ENCODE measurements at places on chromosomes 4 and X.

GRCh38 chr4:109588176-109588575 is 28.1 kb downstream of the MCUB start:
- peak; percentile 48 for DNase-seq

DNA sequence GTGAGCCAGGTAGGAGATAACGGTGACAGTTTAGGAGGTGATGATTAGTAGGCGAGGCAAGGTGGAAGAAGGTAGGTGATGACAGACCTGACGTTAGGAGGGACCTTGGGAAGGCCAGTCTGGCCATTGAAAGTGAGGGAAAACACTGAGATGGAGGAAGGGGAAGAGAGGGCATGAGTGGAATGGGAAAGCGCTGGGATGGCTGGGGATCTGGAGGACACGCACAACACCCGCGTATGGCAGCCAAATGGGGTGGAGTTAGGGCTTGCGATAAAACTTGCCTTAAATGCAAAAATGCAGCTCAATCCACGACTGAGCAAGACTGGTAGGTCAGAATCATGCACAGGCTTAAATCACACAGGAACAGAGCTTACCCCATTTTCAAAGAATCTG is 605 bp upstream of the CDKL2 start:
- no peak for DNase-seq

GRCh38 chr4:87717276-87718031 is 67.4 kb downstream of the DMP1 start:
- DNase-seq, result no peak

DNA sequence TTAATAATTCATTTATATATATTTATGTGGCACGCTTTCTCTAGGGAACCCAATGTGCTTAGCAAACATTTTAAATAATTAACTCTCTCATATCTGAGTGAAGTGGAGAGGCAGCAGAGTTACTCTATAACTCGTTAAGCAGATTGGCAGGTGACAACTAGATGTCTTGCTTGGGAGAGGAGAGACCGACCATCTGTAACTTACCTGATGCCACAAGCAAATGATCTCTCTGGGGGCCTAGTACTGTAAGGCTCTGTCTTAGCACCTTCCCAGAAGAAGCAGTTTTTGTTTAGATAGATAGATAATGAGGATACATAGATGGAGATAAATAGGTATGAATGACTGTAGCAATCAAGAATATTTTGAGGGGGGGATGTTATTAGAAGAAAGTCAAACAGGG is 11.9 kb upstream of the SEL1L3 start:
- DNase-seq, result no peak

DNA sequence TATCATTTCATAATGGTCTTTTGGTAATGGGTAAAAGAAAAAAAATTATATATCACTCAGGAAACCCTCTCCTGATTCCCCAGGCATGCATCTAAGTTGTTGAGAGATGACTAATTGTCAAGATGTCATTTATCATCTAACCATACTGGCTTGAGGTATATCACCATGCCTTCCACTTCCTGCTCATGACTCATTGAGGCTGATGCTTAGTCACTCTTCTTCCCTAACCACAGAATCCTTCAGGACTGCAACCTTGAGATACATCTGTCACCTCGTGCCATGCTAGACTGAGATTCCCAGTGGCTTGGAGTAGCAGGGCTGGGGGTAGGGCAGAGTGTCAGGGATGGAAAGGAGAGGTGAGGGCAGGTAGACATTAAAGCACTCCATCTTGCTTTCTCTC is 782.5 kb upstream of the INTU start:
- no peak for DNase-seq

- no peak for DNase-seq
Observed at GRCh38 chr4:110119880-110120279, 78.5 kb downstream of the ELOVL6 start.

DNA sequence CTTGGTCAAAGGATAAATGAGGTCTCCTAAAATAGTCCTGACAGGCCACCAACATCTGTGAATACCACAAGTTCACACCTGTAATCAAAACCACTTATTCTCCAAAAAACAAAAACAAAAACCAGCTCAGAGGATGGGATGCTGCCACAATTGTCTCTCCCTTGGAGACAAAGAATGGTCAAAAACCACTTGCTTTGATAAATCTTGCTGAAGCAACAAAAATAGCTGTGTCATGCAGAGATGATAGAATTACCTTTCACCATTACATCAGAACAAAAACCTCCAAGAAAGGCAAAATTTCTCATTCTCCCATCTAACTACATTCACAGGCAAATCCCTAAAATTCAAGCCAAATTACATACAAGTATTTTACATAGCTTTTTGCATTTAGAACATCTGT is 180.4 kb downstream of the MAML3 start:
- DNase-seq, result no peak

DNA sequence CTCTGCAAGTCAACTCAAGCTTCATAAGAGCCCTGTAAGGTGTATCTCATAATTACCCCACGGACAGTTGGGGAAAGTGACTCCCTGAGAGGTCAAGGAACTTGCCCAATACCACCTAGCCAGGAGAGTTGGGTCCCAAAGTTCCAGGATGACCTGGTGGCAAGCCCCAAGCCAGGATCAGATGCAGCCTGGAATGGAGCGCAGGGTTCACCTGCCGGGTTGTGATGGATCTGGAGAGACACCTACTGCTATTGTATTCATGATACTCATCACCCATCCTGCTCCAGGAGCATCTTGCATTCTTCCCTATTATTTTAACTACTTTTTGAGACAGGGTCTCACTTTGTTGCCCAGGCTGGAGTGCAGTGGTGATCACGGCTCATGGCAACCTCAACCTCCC is 36.1 kb downstream of the ZBTB49 start:
- DNase-seq, result no peak

GRCh38 chr4:8329560-8329858 is 60.0 kb downstream of the HTRA3 start:
- DNase-seq, result no peak

- DNase-seq, result no peak
Observed at GRCh38 chrX:149207518-149207917, 297.6 kb downstream of the IDS start.

DNA sequence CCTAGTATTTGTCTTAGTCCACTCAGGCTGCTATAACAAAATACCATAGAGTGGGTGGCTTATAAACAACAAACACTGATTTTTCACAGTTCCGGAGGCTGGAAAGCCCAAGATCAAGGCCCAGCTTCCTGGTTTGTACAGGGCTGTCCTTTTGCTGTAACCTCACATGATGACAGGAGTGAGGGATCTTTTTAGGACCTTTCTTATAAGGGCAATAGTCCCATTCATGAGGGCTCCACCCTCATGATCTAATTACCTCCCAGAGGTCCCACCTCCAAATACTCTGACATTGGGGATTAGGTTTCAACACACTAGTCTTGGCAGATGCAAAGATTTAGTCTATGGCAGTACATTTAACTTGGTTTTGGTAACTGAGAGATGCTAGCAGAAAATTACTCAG is 20.9 kb downstream of the GPAT3 start:
- DNase-seq, result no peak

GRCh38 chr4:1852904-1853623 is 2.9 kb downstream of the LETM1 start:
- DNase-seq, result no peak

DNA sequence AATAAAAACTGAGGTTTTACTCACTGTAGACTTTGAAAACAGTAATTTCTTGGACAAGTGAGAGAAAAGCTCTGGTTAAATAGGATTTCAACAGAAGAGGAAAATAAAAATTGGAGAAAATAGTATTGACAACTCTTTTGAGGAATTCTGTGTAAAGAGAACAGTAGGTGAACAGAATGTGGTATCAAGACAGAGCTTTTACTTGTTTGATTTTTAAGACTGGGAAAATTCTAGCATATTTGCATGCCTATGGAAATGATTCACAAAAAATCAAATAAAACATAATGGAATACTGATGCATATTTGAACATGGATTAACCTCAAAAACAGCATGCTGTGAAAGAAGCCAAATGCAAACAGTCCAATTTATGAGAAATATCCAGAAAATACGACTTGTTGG is 504.6 kb downstream of the KCTD8 start:
- DNase-seq, result no peak

DNA sequence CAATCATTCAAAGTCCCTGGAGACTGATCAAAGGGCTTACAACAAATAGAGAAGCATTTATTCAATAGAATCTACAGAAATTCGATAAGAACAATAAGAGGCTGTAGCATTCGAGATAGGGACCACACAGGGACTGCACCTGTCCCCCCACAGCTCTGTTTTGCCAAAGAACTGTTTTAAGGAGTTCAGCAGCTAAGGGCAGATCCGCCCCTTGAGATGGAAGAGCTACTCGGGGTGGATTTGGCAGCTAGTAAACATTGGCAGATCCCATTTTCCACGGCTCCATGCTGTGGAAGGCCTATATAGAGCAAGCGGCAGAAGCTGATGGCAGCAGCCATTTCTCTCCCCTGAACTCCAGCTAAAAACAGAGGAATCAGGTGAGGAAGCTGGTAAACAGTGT is 75.7 kb downstream of the GPR82 start:
- no peak for DNase-seq

DNA sequence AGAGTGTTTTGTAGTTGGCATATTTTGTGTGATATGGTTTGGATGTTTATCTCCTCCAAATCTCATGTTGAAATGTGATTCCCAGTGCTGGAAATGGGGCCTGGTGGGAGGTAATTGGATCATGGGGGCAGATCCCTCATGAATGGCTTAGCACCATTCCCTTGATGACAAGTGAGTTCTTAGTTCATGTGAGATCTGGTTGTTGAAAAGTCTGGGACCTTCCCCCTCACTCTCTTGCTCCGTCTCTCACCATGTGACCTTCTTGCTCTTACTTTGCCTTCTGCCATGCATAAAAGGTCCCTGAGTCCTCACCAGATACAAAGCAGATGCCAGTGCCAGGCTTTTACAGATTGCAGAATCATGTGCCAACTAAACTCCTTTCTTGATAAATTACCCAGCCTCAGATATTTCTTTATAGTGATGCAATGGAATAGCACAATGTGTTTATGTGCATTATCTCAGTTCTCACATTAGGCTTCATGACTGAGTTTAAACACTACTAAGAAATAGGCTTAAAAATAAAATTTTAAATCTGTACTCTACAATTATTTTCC is 1348.8 kb downstream of the STIM2 start:
- DNase-seq, result no peak

All from stimulated activated CD4-positive, alpha-beta T cell treated with anti-CD3 and anti-CD28 coated beads, Interleukin-1b, Interleukin-23, amount 100 ng/mL, for 24 hours (primary cell).